ENCODE measurements at places on chromosomes 12 and 14.
A peak's percentile ranks its signal among the peaks of the same experiment; 100 is the strongest.

- no peak for DNase-seq
These were observed 98.7 kb upstream of the VASH1 start for GRCh38 chr14:76662580-76662979.

GRCh38 chr14:33957993-33958392 is 7.1 kb upstream of the EGLN3 start:
- DNase-seq, result no peak

- no peak for DNase-seq
These were observed 7.5 kb upstream of the AQP2 start for GRCh38 chr12:49942921-49943624.

DNA sequence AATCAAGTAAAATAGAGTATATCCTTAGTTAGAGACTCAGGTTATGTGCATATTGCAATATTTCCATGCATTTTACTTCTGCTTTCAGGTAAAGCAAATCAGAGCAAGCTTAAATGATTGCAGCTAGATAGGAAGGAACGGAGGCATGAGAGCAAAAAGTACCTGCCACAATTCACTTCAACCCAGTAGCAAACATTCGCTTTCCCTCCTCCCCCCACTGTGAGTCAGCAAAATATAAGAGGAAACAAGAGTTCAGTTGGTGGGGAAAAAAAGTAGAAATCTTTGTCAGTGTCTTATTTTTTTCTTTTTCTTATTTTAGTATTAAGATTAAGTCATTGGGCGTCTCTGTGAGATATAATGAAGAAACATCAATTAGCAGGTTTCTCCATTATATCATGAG is 475.4 kb downstream of the NPAS3 start:
- no peak for DNase-seq

GRCh38 chr12:111268738-111269572 is 99.9 kb downstream of the PHETA1 start:
- DNase-seq, result no peak

- peak; percentile 52 for DNase-seq
These were observed 72.9 kb downstream of the CDK17 start for GRCh38 chr12:96327346-96327745.

DNA sequence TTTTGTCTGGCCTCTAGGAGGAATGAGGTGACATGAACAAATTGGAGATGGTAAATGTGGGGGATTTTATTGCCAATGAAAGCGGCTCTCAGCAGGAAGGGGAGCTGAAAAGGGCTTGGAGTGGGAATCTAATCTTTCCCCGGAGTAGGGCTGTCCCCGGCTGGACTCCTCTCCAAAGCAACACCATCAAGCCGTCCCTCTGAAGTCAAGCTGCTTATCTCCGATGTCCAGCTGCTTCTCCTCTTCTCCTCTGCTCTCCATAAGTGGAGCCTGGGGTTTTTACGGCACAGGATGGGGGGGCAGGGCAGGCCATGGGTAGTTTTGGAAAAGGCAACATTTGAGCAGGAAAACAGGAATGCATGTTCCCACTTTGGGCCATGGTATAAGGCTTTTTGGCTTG is 113.5 kb downstream of the TMEM132D start:
- DNase-seq, result no peak

DNA sequence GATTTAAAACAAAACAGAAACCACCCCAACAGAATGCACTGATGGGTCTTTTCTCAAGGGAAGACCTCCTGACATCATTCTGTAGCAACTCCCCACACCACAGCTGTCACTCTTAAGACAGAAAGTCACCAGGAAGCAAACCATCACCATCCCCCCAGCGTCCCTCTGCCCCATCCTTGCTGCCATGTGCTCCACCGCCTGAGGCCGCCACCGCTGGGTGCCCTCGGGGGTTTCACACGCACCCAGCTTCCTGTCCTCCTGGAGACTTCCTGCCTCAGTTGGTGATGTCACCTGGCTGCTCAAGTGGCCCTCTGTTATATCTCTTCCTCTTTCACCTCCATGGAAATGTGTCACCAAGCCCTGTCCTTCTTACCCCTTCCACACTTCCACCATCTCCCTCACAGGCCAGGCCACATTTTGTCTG is 71.4 kb upstream of the GPR68 start:
- peak; percentile 85 for DNase-seq

DNA sequence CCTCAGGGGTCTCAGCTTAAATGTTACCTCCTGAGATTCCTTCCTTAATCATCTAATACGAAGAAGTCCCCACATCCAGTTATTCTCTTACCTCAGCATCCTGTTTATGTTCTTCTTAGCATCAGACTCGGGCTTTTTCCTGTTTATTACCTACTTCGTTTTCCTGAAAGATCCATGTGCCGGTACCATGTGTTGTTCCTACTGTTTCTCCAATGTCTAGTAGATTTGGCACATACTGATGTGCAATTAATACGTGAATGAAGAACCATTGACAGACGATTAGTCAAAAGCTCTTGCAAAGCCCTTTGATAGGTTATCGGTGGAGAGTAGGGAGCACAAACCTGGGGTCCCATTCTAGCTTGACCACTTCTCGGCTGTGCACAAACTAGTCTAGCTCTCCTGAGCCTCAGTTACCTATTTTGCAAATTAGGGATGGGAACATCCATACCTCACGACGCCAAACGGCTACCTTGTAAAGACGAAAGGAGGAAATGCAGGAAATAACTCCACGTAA is 735 bp upstream of the MAPKAPK5 start:
- DNase-seq, result no peak

- no peak for DNase-seq
These were observed 40.0 kb upstream of the NR1H4 start for GRCh38 chr12:100433701-100434100.

GRCh38 chr14:90774316-90774715 is 41.9 kb downstream of the TTC7B start:
- no peak for DNase-seq

DNA sequence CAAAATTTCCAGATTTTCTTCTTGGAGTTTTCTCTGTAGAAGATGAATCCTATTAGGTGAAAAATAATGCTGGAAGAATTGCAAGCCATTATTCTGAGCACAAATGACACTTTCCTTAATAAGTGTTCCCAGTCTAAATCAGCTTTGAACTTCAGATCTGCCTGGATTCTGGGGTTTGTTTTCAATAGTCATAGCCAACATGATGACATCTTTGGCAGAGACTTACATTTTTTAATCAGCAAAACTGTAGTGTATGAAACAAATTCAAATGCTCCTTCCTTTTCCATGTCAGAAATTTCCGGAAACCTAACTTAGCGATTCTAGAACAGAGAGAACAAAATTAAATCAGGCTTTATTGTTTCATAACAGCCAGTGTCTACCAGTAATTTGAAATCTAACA is 88.5 kb downstream of the TSPAN8 start:
- DNase-seq, result no peak

DNA sequence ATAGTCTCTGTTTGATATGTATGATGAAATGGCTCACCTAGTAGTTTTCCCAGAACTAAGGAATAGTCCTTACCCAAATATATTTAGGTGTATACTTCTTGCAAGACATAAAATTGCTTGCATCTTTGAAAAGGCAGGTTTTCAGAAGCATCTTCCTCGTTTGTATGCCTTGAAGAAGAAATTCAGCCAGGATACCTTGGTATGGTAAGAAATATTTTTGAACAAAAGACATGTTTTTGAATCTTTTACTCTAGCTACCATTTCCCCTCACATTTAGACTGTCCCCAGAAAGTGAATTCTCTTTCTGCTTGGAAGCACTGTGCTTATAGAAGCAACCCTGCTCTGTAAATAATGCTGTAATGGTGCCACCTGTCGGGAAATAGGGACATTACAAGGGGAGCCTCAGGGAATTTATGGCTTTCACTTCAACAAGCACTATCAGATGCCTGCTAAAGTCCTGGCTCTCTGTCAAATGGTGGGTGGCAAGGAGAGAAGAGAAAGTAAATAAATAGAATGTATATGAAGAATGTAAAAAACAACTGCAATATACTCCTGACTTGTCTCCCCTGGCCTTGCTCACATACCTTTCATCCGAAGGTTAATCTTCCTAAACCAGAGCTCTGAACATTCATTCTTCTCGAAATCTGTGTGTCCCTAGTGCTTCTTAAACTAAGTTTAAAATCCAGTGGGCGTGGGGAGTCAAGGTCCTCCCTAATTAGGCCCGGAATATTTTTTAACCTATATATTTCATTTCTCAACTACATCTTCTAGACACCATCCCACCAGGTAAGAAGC is 6.1 kb downstream of the CCDC184 start:
- no peak for DNase-seq

DNA sequence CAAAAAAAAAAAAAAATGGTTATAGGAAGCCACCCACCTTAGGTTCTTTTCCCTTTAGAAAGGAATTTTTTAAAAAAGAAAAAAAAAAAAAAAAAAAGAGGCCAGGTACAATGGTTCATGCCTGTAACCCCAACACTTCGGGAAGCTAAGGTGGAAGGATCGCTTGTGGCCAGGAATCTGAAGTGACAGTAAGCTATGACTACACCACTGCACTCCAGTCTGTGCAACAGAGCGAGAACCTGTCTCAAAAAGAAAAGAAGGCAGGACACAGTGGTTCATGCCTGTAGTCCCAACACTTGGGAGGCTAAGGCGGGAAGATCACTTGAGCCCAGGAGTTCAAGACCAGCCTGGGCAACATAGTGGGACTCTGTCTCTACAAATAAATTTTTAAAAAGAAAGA is 36.0 kb downstream of the SPTLC2 start:
- no peak for DNase-seq

- DNase-seq, result no peak
These were observed 148.0 kb downstream of the SLC38A4 start for GRCh38 chr12:46677749-46678148.

DNA sequence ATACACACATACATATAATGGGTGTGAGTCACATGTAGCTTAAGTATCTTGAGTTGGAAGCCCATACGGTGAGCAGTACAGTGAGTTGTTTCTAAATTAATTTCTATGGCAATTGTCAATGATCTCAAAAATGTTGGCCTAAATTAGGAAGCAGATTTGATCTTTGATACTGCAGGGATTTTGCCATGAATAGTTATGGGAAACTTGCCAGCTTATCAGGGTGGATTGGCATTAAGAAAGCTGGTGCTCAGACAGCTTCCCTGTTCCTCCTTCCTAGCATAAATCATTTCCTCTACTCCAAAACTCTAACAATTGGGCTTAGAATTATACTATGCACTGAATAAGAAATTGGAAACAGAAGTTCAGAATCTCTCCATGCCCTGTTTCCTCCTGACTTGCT is 150.9 kb upstream of the FRMD6 start:
- no peak for DNase-seq

DNA sequence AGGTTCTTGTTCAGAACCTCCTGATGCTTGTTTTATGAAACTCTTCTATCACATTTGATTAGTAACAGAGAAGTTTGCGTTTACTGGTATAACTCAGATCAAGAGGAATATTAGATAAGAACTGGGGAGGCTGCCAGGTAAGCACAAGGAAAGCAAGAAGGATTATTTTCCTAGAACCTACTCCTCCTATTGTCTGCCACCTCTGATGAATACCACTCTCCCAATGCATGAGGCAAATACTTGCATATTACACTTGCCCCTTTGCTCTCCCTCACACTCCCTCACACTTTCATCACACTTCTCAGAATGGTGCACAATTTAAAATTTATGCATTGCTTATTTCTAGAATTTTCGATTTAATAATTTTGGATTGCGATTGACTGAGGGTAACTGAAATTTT is 43.6 kb downstream of the LIN7A start:
- no peak for DNase-seq

GRCh38 chr14:73221945-73222344 is 15.4 kb upstream of the PAPLN start:
- DNase-seq, result no peak

DNA sequence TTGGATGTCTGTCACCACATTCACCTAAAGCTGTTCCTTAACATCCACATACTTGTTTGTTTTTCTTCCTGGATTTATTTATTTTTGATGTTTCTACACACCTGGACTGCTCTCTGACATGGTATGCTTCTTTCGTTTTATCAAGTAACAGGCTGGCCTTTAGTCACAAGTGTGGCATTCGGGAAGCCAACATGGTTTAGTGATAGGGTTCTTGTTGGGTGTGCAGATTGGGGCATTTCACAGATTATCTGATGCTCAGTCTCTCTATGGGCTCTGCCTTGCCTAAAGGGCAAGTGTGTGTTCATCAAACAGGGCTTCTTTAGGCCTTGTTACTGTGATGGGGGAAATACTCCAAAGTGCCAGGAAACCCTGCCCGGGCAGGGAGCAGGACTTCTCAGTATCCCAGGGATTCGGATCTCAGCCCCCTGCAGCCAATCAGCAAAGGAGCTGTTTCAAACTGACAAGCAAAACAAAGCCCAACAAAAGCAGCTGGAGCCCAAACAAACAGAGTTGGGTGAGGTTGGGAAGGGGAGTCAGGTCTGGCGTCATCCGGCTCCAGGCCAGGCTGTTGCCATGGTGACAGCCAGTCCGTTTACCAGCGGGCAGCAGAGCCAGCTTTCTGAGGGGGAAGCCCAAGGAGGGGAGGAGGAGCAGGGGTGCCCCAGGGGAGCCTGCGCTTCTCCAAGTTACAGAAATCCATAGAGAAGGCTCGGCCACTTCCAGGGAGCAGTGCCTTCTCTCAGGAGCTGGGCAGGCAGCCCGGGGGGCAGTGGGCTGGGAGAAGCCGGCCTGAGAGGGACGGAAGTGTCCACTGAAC is 31.9 kb downstream of the FOS start:
- DNase-seq, result no peak

- no peak for DNase-seq
These were observed 30.0 kb upstream of the SLC38A4 start for GRCh38 chr12:46855760-46856159.
